ENCODE measurements at places on chromosomes 4 and X.
A peak's percentile ranks its signal among the peaks of the same experiment; 100 is the strongest.

DNA sequence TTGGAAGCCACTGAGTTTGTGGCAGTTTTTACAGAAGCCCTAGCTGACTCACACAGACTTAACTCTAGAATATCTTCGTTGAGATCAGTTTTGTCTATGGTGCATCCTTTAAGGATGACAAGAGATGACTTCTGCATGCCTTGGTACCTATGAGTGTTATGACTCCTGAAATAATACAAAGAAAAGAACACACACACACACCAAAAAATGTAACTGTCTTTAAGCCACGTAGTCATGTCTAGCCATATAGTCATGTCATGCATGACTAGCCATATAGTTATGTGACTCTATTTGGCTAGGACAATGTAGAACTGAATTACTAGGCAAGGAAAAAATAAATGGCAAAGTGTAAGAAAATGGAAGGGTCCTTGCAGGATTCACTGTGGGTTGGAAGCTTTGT is 447.8 kb downstream of the NLGN4X start:
- DNase-seq, result no peak

DNA sequence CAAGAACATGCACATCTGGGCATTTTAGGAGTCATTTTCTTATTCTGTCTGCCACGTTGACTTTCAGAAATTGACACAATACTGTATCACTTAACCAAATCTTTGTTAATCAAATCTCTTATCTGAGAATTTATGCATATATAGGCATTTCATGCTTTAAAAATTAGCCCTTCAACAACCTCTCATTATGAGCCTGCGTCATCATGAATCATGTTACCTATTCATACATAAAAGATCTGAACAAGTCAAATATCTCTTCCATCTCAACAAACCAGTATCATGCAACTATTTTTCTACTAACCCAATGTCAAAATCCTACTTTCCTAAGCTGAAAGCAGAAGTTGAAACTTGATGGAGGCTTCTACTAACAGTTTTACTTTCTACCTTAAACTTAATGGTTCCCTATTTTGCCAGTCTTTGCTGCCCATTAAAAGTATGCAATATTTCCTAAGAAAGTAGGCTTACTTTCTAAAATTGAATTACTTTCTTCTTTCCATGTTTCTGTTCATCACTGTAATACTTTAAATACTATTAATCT is 1.8 kb downstream of the ADAM29 start:
- DNase-seq, result no peak

- peak; percentile 13 for DNase-seq
Observed at GRCh38 chr4:42397635-42398170, 415 bp downstream of the SHISA3 start.

DNA sequence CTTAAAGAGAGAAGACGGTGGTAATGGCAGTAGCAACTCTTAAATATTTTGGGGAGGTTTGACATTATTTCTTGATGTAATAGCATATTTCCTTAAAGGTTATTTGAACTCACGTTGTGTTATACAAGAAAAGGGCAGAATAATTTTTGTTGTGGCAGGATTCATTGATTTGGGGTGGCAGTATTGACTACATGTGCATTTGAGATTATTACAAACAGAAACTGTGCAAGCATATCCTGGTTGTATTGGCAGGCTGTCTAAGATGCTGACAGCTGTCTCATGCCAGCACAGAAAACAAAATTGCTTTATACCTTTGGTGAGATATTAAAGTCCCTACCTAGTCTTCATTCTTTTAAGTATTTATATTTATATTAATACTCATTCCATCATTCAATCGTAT is 300.7 kb upstream of the MAGEC2 start:
- no peak for DNase-seq

GRCh38 chrX:106009145-106009544 is 29.4 kb downstream of the SERPINA7 start:
- no peak for DNase-seq

DNA sequence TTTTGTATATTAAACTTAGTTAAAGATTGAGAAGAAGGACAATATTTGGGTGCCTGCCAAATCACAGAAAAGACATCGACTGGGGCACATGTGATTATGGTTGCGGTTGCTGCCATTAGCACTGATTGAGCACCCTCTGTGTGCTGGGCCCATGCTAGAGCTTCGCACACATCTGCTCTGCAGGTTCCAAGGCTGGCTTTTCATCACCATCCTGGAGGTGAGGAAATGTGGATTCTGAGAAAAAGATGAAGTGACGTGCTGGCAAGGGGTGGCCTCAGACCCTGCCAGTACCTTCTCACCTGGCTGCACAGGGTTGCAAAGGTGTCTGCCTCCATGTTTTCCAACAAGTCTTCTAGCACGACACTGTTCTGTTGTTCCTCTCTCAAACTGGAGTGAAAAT is 134.0 kb downstream of the EVC2 start:
- no peak for DNase-seq

GRCh38 chr4:153014460-153014859 is 78.3 kb downstream of the FHDC1 start:
- DNase-seq, result no peak

DNA sequence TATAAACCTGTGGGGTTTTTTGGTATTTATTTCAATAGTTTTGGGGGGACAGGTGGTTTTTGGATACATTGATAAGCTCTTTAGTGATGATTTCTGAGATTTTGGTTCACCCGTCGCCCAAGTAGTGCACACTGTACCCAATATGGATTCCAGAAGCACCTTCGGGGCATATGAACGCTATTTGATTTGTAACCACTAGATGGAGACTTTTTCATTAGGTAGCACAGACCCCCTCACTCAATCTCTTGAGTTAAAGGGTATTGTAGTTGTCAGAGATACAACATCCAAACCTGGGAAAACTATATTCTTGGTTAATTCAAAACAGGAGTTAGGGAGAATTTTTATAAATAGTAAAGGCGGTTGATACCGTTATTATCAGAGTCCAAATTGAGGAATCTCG is 79.8 kb downstream of the SPANXN3 start:
- no peak for DNase-seq

- no peak for DNase-seq
Observed at GRCh38 chr4:138243369-138243768, 1.2 kb upstream of the SLC7A11 start.

DNA sequence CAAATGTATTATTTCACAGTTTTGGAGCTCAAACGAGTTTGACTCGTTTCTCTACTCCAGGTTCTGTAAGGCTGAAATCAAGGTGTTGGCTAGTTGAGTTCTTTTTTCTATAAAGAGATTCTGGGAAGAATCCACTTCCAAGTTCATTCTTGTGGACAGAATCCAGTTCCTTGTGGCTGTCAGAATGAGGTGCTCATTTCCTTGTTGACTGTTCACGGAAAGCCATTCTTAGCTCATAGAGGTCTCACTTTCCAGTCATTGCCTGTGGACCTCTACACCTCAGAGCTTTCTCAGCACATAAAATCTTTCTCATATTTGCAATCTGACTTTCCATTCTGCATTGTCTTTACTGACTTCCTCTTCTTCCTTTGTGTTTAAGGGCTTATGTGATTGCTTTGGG is 62.9 kb downstream of the SYTL5 start:
- no peak for DNase-seq

DNA sequence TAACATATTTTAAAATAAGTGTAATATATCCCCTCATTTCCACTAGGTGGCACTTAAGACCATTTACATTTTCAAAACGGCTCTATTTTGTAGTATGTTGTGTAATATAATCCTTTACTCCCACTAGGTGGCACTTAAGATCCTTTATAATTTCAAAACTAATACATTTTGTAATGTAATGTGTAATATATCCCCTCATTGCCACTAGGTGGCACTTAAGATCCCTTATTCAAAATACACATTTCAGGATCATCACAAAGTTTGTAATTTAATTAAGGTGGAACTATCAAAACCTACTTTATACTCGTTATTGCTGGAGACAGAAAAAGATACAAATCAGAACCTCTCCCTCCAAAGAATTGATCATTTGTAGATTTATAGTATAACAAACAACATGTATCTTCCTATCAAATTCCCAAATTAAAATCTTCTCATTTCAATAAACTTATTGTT is 132.5 kb downstream of the ARHGAP6 start:
- no peak for DNase-seq

GRCh38 chrX:93673056-93673868 is at the start of gene NAP1L3:
Gene NAP1L3, minus strand, starts transcription at chrX:93673578. Its CDS starts 274 bp downstream, at chrX:93673304.
- peak; percentile 45 for DNase-seq

GRCh38 chr4:35252866-35253265 is 991.4 kb downstream of the ARAP2 start:
- DNase-seq, result no peak

DNA sequence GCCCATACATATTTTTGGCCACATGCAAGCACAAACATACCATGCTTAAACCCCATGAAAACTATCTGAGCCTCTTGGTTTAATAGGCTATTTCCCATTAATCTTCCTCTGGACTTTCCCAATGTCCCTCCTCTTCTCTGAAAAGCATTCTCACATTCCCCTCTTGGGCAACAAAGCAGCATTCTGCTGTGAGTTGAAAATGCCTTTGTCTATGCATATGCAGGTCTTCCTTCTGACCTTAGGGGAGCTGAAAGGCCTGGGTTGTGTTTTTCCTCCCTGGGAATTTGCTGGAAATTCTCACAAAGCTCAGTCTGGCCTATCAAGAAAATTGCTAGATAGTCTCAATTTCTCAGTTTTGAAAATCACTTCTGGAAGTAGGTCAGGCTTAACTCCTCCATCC is 4.2 kb downstream of the VSIG4 start:
- DNase-seq, result no peak

GRCh38 chr4:94135701-94136100 is 72.0 kb upstream of the SMARCAD1 start:
- DNase-seq, result no peak
